CD4-positive, CD25-positive, alpha-beta regulatory T cell (primary cell): ENCODE measurements at places on chromosomes 3 and 15.

DNA sequence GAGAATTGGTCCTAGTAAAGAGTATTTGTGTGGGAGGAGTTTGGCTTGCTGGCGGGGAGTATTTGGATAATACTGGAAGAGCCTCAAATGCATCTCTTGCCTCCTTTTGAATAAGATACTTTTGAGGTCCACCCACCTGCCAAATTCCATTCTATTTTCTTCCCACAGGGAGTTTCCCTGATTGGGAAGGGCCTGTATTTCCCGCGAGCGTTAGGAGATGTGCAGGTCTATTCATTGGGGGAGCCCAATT lies 406 bp upstream of the RASA2 start:
- no peak for DNase-seq

GRCh38 chr15:89822026-89822425 lies 7.4 kb upstream of the ANPEP start:
- no peak for DNase-seq

DNA sequence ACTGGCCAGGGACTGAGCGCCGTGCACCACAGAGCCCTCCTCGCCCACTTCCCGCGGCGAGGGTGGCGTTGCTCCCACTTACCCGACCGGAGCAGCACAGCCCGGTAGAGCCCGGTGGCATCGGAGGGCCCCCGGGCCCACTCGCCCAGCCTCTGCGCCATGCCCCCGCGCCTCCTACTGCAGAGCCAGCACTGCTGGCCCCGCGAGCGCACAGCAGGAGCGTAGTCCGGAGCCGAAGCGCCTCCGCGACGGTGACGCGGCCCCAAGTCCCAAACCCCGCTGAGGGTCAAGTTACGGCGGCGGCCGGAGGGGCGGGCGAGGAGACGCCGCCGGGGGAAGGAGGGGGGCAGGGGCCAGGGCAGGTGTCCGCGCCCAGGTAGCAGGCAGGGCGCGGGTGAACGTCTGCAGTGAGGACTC lies 9.6 kb upstream of the FAM107A start:
- no peak for DNase-seq

- DNase-seq = no peak
Observed at GRCh38 chr3:182609575-182610156, 183.6 kb upstream of the ATP11B start.

DNA sequence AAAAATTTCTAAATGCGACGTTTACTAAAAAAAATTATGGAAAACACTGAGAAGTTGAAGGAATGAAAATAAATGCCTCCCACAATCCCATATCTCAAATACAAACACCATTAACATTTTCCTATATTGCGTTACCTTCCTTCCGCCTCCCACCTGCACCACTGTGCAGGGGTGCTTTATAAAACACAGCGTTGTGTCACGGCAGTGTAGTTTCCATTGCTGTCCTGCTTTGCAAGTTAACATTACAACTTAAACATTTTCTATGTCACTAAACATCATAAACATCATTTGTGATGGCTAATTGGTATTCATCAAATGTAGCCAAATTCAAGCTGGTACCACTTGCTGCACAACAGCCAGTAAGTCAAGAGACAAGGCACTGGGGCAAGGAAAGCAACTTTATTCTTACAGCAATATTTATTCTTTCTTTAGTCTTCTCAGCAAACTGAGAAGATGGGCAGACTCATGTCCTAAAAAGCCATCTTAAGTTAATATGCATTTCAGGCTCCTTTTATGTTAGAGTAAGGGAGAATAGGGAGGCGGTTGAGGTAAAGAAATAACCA lies 12.3 kb upstream of the FETUB start:
- no peak for DNase-seq

GRCh38 chr15:62109982-62110851 lies 43.4 kb downstream of the C2CD4A start:
- DNase-seq = no peak

DNA sequence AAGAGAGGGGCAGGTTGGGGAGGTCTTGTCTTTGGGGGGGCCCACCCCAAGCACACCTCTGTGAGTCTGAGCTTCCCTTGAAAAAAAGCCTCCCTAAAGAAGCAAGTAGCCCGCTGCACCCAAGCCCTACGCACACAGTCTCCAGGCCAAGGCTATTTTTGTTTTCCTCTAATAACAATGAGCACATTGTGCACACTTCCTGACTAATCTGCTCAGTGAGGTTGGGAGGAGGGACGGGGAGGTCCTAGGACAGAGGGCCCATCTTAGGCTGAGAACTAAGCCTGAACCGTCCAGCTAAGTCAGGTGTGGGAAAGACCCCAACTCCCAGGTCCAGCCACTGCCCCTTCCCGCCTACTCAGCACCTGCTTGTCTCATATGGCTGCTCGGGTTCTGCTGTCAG lies 87.2 kb downstream of the HMG20A start:
- DNase-seq = no peak

DNA sequence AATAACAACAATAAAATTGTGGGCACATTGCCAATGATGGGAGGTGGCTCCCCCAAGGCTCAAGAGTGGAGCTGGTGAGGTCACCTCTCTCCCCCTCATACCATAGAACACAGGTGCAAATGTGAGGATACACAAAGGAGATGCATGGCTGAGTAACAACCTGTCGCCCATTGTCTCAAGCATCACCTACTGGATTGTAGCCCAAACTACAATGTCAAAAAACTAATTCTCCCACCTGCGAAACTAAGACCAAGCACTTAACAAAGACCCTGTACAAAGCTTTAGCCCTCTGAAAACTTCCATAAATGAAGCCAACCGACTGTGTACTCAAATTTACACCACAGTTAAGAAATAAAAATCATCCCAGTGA lies 50.4 kb upstream of the IGSF11 start:
- no peak for DNase-seq

GRCh38 chr15:64782751-64783150 lies 7.4 kb upstream of the RBPMS2 start:
- no peak for DNase-seq

DNA sequence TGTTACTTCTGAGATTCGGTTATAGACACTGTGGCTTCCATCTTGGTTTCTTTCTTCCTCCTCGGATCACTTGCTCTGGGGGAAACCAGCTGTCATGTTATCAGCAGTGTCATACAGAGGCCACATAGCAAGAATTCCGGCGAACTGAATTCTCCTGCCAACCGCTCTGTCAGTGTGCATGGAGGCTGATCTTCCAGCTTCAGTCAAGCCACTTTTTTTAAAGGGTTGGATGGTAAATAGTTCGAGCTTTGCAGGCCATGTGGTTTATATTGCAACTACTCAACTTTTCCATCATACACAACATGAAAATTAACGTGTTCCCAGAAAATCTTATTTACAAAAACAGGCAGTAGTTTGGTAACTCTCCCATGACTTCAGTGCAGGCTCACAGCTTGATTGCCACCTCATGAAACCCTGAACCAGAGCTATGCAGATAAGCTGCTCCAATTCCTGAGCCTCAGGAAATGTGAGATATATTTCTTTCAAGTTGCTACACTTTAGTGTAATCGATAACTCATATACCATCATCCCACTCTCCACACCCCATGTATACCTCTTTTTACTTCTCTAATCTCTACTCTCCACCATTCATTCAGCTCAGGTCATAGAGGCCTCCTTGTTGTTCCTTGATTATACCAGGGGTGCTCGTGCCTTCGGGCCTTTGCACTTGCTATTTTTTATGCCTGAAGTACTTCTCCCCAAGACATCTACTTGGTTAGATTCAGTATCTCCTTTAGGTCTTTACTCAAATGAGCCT lies 7.2 kb downstream of the RPL22L1 start:
- DNase-seq = no peak

GRCh38 chr15:69325456-69325971 lies 26.8 kb downstream of the PAQR5 start:
- no peak for DNase-seq

- DNase-seq = no peak
Observed at GRCh38 chr3:69248436-69248835, 126.0 kb upstream of the LMOD3 start.

GRCh38 chr3:188255190-188255589 lies 101.2 kb downstream of the LPP start:
- DNase-seq = no peak

DNA sequence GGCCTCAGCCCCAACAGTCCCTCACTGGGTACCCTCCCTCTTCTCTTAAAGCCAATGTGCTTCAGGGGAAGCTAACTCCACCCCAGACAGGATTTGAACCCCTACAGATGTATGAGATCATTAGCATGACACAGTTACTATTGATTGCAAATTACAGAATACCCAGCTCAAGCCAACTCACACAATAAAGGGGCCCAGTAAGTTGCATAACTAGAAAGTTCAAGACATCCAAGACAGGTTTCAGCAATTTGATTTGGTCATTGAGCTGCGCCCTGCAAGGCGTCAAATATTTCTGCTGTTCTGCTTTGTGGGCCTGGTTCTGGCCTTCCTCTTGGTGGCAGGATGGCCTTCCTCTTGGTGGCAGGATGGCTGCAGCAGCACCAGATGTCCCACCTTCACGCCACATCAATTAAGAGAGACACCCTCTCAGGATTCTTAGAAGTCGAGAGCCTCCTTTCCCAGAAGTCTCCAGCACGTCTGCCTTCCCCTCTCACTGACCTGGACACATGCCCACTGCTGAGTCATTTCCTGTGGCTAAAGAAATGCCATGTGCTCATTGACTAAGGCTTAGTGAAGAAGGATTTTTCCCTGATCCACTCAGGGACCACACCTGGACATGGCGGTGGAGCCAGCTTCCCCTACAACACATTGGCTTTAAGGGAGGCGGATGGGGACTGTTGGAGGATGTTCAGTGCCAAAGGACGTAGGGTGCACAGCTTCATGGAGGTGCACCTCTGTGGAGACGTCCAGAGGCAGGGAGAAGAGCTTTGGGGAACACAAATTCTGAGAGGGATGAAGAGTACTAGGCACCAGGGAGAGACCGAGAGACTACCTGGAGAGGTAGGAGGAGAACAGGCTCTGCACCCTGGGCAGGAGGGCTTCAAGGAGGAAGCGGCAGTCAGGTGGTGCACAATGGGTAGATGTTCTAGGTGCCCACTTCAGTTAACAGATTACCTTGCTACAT lies 49.1 kb downstream of the DNASE1L3 start:
- DNase-seq = no peak

DNA sequence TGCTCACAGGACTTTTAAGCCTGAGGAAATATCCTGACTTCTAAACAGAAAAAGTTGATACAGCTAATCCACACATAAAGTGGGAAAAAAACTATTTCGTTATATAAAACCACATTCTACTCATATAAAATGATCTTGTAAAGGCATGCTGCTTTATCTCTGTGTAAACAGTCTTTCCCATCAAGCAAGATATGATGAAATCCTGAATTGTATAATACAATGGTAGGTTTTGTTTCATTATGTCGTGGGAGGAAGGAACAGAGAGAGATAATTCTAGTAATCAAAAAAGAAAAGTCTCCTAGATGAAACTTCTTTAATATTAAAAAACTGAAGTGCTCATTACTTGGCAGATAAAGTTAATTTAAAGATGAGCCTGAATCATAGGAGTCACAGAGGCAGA lies 92.6 kb upstream of the SNTN start:
- DNase-seq = no peak

DNA sequence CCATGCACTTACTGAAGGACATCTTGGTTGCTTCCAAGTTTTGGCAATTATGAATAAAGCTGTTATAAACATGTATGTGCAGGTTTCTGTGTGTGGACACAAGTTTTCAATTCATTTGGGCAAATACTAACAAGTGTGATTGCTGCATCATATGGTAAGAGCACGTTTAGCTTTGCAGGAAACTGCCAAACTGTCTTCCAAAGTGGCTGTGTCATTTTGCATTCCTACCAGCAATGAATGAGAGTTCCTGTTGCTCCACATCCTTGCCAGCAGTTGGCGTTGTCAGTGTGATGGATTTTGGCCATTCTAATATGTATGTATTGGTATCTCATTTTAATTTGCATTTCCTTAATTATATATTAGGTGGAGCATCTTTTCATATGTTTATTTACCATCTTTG lies 280.1 kb downstream of the SV2B start:
- DNase-seq = no peak

GRCh38 chr3:107264888-107265287 lies 112.4 kb upstream of the CCDC54 start:
- DNase-seq = no peak

- DNase-seq = no peak
Observed at GRCh38 chr3:175294793-175295192, 435.7 kb downstream of the NAALADL2 start.

DNA sequence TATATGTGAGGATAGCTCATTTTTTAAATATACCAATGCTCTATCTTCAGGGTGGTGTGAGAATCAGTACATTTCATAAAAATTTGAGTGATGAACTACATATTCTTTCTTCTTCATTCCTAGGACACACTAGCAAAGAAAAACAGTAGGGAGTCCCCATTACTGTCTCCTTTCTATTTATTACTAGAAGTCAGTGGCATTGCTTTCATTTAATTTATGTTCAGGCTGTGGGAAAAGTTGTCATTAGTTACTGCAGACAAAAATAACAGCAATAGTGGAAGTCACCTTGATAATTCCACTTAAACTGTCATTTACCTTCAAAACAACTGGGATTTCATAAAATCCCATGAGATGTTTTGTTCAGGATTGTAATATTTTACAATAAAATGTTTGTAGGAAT lies 446.4 kb downstream of the GBE1 start:
- no peak for DNase-seq

DNA sequence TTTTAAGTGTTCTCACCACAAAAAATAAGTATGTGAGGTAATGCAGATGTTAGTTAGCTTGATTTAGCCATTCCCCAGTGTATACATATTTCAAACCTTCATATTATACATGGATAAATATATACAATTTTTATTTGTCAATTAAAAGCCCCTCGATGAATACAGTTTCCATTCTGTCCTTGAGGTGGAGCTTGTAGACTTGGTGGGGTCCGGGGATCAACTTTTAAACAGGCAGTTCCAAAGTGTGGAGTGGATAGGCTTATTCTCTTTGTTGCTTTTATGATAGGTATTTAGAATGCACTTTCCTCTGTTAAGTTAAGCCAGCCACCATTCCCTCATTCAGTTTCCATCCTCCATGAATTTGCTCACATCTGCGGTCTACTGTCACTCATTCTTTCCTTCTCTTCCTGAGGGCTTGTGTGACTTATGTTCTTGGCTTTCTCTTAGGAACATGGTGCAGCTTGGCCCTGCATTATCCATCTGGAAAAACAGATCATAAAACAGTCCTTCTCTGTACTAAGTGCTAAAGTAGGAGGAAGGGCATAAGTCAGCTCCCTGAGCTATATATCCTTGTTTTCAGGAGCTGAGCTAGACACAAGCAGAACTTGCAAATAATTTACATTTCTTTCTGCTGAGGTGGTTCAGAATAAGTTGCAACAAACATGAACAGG lies 149.1 kb downstream of the NFKBIZ start:
- no peak for DNase-seq

GRCh38 chr3:45124352-45124751 lies 21.8 kb downstream of the CDCP1 start:
- no peak for DNase-seq

DNA sequence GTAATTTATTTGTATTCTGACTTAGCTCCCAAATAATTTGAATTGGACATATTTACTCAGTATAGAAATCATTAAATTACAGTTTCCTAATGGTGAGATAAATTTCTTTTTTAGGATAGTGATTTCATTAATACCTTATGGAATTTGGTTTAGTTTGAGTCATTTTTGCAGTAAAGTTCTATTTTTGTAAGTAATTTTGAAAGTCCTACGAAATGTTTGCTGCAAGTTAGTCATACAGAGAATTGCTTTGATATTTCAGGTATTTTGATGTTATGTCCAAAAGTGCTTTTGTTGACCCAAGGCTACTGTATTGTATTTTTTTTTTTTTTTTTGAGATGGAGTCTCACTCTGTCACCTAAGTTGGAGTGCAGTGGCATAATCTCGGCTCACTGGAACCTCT lies 41.7 kb downstream of the TCF12 start:
- DNase-seq = no peak
